ENCODE measurements at places on chromosomes 11 and 22.
A peak's percentile ranks its signal among the peaks of the same experiment; 100 is the strongest.

GRCh38 chr22:38305471-38306448 lies 11.5 kb downstream of the CSNK1E start:
- DNase-seq: no peak

- DNase-seq: no peak
Measured at GRCh38 chr11:3026803-3027202, 30.4 kb downstream of the CARS1 start.

DNA sequence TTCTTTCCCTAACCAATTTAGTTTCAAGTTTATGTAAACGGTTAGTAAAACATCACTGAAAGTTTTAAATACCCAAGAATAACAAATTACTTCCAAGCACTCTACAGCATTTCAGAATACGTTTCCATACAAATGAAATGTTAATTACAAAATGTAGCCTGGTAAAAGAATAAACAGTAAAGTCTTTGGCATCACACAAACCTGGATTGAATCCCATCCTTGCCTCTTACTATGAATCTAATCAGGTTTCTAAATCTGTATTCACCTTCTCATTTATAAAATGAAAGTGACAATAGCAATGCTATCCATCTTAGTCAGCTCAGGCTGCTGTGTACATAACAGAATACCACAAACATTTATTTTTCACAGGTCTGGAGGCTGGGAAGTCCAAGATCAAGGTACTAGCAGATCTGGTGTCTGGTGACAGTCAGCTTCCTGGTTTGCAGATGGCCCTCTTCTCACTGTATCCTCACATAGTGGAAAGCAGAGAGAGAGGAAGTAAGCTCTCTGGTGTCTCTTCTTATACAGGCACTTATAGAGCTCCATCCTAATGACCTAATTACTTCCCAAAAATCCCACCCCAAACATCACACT lies 19.2 kb downstream of the FAM168A start:
- DNase-seq: no peak

DNA sequence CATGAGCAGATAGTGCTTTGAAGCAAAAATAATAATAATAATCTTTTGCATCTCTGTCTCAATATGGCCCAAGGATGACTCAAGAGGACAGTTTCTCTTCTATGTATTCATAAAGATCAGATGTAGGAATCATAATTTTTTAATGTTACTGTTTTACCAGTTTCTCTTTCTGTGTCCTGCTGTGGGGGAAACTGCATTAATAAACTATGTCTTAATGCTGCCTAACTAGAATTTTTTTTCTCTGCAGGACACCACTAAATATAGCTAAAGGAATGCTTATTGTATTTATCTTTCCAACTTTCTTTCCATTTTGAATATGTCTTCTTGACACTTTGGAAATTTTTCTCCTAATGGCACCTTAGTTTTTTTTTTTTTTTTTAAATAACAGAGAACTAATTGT lies 6.5 kb downstream of the FJX1 start:
- no peak for DNase-seq

- no peak for DNase-seq
Measured at GRCh38 chr11:11929920-11930319, 78.5 kb downstream of the DKK3 start.

GRCh38 chr11:101582989-101583250 lies 887 bp downstream of the TRPC6 start:
- DNase-seq: no peak

DNA sequence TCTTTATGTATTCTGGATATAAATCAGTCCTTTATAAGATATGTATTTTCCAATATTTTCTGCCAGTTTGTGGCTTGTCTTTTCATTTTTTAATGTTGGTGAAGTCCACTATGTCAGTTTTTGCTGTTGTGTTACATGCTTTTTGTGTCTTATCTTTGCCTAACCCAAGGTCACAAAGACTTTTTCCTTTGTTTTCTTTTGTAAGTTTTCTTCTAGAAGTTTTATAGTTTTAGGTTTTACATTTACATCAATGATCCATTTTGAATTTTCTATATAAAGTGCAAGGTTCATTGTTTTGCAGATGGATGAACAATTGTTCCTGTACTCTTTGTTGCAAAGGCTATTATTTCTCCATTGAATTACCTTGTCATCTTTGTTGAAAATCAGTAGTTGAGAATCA lies 69.3 kb downstream of the UVRAG start:
- DNase-seq: no peak

DNA sequence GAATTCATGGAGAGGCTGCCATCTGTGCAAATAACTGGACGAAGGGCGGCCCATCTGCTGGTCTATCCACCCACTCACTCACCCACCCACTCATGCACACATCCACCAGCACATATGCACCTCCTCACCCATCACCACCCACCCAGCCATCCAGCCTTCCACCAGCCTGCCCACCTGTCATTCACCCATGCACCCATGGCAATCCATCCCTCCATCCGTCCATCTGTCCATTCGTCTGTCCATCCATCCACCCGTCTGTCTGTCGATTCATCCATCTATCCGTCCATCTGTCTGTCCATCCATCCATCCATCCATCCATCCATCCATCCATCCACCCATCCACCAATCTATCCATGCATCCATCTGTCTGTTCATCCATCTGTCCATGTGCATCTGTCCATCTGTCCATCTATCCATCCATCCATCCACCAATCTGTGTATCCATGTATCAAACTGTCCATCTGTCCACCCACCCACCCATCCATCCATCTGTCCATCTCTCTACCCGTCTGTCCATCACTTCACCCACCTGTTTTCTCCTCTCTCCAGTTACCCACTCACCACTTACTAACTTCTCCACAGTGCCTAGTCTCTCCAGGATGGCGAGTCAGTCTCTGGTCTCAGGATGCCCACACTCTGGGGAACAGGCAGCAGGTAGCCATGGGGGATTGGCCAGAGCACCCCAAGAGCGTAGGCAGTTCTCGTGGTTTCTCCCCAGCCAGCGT lies 8.9 kb downstream of the TRPM5 start:
- DNase-seq: no peak

DNA sequence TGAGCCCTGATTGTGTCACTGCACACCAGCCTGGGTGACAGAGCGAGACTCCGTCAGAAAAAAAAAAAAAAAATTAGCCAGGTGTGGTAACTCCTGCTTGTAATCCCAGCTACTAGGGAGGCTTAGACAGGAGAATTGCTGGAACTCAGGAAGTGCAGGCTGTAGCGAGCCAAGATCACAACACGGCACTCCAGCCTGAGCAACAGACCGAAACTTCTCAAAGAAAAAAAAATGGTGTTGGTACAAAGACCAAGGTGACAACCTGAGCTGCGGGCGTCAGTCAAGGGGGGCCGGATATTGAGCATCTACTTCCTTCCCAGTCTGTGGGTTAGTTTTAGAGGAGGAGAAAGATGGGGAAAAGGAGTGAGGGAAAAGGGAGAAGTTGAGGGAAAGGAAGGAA lies 48.5 kb upstream of the HSPA8 start:
- DNase-seq: no peak

DNA sequence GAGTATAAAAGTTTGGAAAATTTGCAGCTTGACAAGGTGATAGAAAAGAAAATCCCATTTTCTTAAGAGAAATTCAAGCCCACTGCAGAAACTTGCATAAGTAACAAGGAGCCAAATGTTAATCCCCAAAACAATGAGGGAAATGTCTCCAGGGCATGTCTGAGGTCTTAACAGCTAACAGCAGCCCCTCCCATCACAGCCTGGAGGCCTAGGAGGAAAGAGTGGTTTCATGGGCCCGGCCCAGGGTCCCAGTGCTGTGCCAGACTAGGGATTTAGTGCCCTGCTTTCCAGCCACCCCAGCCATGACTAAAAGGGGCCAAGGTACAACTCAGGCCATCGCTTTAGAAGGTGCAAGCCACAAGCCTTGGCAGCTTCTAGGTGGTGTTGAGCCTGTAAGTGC lies 123.7 kb upstream of the TRPC6 start:
- DNase-seq: no peak

GRCh38 chr11:33222052-33222750 lies 35.0 kb upstream of the HIPK3 start:
- DNase-seq: no peak

GRCh38 chr11:24872186-24872585 lies 375.3 kb downstream of the LUZP2 start:
- DNase-seq: no peak

DNA sequence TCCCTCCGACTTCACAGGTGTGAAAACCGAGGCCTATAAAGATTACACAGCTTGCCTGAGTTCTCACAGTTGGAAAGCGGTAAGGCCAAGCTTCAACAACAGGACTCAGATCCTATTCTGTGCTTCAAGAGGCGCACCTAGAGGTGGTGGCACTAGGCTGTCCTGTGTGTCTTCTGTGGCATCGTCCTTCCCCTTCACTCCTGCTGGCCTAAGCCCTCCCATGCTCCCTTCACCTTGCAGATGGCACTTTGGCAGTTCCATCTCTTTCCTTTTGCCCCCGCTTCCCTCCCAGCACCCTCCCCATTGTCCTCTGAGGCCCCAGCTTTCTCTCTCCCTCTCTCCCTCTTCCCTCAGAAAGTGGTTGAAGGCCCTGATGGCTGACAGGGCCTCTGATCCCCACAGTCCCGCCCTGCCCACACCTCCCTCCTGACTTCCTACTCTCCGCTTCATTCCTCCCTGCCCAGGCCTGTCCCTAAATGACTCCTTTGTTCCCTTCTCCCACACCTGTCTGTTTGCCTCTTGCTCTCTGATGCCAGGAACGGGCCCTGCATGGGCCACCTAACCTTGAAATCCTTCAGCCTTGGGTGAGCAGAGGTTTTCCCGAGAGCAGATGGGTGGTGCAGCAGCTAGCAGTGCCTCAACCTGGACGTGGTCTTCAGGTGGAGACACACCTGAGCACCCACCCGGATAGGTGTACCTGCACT lies 5.8 kb downstream of the TRIM29 start:
- DNase-seq: no peak

GRCh38 chr11:116984589-116984988 lies 113.6 kb downstream of the SIK3 start:
- DNase-seq: no peak

DNA sequence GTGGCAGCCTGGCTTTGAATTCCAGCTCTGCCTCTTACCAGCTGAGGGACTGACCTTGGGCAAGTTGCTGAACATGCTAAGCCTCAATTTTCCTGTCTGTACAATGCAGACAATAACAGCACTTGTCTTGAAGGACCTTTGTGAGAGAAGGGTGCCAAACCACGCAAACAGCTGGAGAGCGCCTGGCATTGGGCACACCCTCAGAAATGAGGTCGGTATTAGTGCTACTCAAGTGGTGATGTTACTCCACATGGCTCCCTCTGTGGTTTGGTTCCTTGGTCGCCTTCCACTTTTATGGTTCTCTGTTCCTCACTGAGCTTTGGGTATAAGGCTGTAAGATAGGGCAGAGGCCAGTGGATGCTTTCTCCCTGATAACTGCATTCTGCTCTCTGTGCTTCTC lies 8.2 kb downstream of the UBASH3B start:
- DNase-seq: no peak

DNA sequence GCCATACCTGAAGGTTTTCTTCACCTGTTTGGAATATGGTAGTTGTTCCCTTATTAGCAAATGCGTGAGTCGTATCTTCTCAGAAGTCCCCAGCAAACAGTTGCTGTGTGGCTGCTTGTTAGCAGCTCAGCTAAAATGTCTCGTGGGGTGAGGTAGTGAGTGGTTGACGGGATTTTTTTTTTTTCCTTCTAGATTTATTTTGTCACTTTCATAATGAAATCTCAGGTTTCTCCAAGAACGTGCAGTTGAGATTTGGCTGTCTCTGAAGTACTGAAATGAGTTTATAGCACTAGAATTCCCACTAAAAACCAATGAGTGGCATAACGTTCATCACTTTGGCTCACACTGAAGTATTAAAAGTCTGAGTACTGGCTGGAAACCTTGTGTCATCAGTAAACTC lies 16.8 kb downstream of the RCN1 start:
- no peak for DNase-seq

DNA sequence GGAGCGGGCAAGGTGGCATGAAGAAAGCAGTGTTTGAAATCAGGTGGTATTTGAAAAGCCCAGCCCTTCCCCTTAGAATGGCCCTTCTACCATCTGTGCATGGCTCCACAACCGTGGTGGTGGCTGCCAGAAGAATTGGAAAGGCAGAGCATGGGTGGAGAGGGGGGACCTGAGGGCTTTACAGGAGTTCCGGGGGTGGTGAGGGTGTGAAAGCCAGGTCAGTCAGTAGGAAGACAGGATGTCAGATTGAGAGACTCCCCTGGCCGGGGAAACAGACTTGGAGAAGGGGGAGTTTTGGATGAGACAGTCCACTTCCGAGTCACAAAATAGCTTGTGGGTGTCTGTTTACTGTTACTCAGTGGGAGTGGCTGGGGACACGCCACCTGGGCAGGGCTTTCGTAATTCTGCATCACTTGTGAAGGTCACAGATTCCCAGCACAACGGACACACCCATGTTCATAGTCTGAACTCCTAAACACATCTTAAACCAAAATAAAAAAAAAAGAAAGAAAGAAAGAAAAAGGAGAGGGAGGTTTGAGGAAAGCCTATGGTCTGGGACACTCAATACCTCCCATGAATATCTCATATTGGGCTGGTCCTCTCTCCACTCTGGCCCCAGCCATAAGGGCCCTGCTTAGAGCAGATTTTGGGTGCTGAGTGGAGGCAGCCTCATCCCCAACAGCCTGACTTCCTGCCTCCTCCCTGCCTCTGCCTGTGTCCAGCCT lies 24.4 kb upstream of the SMIM35 start:
- no peak for DNase-seq

GRCh38 chr22:40855979-40856512 lies 393 bp downstream of the ST13 start:
- peak; percentile 5 for DNase-seq

DNA sequence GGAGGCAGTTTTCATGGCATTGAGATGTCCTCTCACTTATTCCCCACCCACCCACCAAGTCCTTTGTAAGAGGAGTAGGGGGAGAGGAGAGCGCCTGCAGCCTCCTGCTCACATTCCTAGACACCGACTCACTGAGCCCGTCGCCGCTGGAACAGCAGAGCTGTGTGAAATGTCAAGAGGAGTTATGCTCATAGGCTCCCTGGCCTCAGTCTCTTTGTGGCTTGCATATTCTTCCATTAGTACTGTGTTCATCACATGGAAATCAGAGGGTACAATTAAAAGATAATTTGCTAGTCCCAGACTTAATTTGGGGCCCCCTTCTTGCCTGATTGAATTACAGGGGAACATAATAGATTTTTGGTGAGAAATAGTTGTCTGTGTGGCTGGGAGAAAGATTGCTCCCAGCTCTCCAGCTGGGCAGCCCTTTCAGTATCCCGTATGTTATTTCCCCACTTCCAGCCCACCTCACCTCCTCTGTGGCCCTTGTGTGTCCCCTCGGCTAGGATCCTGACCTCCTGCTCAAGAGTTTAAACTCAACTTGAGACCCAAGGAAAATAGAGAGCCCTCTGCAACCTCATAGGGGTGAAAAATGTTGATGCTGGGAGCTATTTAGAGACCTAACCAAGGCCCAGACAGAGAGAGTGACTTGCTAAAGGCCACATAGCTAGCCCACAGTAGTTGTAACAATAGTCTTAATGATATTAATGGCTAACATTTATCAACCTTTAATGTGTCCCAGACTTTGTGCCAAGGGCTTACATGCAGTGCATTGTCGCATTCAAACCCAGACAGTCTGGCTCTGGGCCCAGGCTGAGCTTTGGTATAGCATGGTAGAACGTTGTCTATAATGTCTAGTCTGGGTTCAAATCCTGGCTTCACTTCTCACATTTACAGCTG lies 32.2 kb downstream of the LIMK2 start:
- no peak for DNase-seq
